ENCODE measurements at places on chromosomes 3 and 15.

DNA sequence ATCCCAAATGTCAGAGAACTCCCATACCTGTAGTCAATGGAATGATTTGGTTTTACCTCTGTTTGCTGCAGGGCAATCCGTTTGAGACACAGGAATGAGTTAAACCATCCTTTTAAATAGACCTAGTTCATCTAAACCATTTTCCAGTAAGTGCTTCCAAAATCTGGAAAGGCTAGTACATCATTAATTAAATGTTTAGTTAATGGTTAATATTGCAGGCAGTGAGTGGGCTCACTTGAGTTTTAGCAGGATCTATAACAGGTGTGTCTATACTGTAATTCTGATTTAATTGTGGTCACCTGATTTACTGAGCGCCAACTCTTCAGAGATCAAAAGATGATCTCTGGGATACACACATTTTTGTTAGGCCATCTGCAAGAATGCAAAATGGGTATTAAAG lies 353.9 kb upstream of the ROPN1 start:
- DNase-seq: no peak

DNA sequence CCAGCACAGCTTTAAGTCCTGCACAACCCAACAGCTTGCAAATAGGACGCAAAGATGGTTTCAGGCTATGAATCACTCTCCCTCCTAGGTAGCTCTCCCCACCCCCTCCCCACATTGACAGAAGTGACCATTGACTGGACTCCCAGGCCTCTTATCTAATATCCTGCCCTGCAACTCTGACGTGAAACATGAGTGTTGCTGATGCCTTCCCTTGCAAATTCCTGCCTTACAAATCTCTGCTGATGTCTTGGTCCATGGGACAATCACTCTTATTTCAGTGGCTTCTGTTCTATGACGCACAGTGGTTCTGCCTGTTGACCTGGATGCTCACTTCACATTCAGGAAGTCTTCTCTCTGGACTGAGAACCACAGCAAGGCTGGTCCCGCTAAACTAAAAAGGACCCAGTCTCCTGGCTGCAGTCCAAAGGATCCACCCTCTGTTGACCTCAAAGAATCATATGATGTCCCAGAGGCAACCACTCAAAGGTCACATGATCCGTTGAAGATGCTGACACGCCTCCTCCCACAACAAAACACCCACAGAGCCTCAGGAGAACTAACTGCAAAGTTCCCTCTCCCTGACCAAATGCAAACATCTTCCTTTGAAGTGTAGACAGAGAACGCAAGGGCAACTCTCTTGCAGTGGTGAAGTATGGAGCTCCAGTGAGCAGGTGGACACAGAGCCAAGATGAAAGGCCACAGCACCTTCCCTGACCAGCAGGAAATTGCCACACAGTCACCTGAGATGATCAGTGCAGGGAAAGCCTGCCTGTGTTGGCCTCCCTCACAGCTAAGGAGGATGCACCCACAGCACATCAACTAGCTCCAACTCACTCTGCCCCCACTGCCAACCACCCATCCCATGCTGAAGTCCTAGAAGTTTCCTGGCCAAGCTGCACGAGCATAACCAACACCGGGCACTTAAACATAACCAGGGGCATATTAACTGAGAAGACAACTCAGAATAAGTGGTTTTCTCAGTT lies 112.3 kb downstream of the ADAMTS17 start:
- no peak for DNase-seq

DNA sequence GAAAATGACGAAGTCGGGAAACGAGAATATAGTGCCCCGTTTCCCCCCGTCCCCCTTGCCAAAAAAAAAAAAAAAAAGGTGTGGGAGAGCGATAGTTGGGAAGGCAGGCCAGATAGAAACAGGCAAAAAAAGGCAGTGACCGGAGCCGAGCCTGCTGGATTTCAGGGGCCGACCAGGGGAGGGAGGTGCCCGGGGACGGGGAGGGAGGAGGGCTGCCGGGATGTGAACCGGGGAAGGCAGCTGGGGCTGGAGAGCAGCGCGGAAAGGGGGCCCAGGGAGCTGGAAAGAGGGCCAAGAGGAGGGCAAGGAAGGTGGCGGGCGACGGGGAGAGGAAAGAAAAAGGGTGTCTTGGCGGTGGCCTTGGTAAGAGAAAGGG lies 837 bp downstream of the LRRN1 start:
- DNase-seq: no peak

GRCh38 chr3:189710620-189711402 lies 79.6 kb downstream of the TP63 start:
- peak; percentile 23 for DNase-seq

GRCh38 chr3:32442766-32443165 lies 51.1 kb downstream of the CMTM7 start:
- no peak for DNase-seq

DNA sequence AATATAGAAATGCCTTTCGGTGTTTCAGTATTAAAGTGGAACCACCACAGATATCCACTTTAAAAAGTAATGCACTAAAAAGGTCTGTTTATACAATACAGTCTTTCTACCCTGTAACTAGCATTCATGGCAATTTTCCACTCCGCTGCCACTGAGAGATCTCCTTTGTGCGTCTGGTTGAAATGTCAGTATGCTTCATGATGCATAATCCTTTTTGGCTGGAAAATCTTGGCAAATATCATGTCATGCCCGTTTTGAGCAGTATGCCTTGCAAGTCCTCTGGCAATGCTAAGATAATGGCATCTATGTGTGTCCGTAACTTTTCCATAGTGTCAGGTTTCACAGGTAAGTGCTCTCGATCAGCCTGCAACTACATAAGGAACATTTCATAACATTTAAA lies 30.8 kb upstream of the ARF4 start:
- no peak for DNase-seq

GRCh38 chr15:88654430-88655102 lies 15.8 kb downstream of the ISG20 start:
- DNase-seq: no peak

- DNase-seq: no peak
Observed at GRCh38 chr15:75065851-75066509, 42.6 kb downstream of the PPCDC start.

- no peak for DNase-seq
Observed at GRCh38 chr3:11381563-11381962, 109.4 kb downstream of the ATG7 start.

DNA sequence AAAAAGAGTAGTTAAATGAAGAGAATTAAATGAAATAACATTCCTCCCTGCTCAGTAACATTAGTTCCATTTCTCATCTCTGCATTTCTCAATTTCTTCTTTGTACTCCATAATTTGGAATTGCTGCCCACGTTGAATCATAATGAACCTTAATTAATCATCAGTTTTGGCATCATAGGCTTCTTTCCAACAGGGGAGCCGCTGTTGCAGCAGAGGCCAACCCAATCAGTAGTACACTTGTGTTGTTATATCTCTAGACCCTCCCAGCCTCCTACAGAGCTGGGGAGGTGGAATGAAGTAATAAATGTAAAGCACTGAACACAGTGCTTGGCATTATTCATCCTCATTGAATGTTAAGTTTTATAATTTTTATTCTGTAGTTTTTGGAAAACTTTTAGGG lies 240.7 kb downstream of the CHST2 start:
- DNase-seq: no peak

DNA sequence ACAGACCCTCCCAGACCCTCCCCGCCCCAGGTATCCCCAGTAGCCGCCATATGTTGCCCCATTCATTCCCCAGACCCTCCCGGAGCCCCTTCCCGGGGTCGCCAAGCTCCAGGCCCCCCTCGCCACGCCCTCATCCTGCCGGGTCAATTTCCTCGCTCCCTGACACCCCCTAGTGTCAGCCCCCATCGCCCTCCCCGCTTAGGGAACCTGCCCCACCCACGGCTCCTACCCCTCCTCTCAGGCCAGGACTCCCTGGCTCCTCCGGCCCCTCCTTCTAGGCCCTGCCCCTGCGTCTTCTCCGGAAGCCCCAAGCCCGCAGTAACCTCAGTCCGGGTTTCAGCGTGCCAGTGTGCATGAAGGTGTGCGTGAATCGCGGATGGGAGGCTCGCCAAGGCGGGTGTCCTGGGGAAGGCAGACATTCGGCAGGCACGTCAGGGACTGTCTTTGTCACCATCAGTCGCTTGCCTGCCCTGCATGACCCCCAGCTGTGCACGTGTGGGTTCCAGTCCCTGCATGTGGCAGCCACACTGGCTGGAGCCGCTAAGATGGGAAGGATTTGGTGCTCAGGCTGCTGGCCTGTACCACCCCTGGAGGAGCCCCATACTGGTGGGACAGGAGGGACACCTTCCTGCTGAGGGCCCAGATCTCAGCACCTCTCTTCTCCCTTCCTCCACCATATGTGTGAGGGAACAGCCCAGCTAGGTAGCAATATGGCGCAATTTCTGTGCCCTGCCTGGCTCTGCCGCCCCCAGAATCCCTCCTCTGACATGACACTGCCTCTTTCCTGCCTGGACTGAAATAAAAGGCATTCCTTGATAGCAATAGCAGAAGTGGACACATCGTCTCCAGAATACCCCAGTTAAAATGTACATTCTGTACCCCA lies 693 bp downstream of the DISP2 start:
- DNase-seq: no peak

DNA sequence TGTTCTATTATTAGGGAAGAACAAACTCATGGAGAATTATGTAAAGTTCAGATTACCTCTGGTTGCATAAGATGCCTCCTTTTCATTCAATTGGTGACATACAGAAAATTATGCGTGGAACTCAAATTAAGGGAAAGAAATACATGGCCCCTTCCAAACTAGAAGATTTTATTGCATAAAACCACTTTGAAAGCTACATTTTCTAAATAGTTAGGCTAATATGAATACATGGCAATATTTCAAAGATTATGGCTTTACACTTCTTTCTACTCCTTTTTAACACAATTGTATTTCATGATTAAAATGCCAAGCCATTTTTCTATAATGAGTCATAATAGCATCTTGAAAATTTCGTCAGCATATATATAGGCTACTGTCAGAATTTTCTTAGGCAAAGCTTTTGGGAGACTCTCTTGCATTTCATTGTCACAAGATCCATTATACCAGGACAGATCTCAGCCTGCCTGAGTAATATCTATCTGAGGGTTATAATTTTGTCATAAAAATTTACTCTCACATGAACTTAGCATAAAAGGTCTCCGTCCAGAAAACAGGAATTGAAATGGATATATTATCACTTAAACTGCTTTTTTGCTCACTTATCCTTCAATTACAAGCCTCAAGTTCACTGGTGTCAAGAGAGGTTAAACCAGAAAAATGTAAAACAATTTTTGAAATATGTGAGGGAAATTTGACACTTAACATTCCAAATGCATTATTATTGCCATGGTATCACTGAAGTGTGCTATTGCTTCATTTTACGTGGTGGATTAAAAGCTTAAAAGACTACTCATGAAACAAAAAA lies 37.1 kb downstream of the CPA3 start:
- no peak for DNase-seq

GRCh38 chr3:27357665-27358258 lies 11.4 kb downstream of the NEK10 start:
- DNase-seq: peak; percentile 47

DNA sequence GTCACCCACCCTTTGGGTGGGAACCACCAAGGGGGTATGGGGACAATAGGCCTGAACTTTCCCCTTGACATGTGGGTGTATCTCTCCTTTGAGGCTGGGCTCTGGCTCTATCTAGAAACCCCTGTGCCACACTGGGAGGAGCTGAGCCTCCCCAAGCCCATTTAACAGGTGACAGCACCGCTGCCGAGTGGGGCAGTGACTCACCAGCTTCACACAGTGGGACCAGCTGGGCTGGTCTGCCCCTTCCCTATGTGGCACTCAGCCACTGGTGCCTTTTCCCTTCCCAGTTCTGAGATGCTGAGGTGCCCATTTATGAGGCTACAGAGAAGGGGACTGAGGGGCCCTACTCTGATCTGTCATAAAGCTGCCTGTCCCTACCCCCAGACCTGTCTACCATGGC lies 5.1 kb downstream of the PSTPIP1 start:
- DNase-seq: no peak

- DNase-seq: no peak
Observed at GRCh38 chr3:114329823-114330222, 36.0 kb downstream of the TIGIT start.

- no peak for DNase-seq
Observed at GRCh38 chr3:27279123-27279522, 90.1 kb downstream of the NEK10 start.

DNA sequence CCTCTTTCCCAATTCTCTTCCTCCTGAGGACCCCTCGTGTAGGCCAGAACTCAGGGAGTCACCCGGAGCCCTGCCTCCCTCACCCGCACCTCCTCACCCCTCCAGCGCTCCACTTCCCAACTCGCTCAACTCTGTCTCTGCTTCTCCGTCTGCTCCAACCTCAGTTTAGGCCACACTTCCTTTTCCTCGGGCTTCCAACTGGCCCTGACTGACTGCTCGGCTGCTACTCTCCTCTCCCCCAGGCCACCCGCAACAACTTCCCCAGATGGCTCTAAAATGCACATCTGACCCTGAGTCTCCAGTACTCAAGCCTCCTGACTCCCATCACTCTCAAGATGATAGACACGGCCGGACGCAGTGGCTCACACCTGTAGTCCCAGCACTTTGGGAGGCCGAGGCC lies 23.6 kb downstream of the TMEM44 start:
- no peak for DNase-seq

- no peak for DNase-seq
Observed at GRCh38 chr3:23981955-23982354, 36.9 kb downstream of the NR1D2 start.

- no peak for DNase-seq
Observed at GRCh38 chr3:103494011-103494410, 1059.2 kb downstream of the ZPLD1 start.

DNA sequence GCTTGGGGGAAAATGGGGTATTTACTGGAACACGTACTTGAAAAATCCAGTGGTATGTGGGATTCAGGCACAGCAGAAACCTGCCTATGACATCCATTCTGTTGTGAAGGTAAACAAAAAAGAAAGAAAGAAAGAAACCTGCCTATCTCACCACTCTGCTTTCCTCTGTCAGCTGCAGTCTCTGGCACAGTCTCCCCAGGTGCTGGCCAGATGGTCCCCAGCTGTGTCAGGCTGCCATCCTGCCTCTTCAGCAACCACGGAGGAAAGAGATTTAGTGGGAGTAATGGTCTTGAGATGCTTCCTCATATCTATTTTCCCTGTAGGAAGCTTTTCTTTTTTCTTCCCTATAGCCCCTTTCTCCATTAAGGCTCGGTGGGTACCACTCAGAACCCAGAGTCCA lies 2.5 kb upstream of the PXYLP1 start:
- no peak for DNase-seq

- no peak for DNase-seq
Observed at GRCh38 chr3:196140224-196140623, 58.3 kb upstream of the TFRC start.

DNA sequence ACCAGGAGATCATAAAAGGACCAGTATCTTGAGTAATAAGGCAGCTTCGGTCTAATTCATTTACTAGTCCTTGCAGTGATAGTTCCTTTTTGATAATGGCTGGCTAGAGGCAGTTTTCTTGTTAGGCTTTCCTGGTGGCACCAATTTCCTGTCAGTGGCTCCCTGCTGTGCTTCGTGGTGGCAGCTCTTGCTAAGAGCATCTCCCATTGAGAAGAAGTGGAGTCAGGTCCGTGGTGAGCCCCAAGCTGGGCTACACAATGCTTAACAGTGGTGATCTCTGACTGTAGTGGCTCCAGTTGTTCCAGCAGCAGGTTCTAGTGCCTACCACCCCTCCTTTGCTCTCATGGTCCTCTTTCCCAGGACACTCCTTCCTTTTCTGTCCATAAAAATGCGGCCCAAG lies 111.2 kb downstream of the RAP2B start:
- DNase-seq: no peak

GRCh38 chr3:149291178-149291577 lies 42.3 kb downstream of the TM4SF18 start:
- no peak for DNase-seq

- DNase-seq: no peak
Observed at GRCh38 chr3:151329363-151329762, at the start of gene P2RY13. P2RY13 (minus strand) TSS chr3:151329549; CDS start chr3:151329528, 21 bp downstream.

All from A549 (cell line).